NCI-H2107 (cell line): ENCODE measurements at places on chromosomes 2 and 18.
A peak's percentile ranks its signal among the peaks of the same experiment; 100 is the strongest.

- peak; percentile 48 for DNase-seq
Measured at GRCh38 chr18:9838144-9838877, 47.5 kb upstream of the TXNDC2 start.

- no peak for DNase-seq
Measured at GRCh38 chr18:58213440-58213839, 169.4 kb downstream of the NEDD4L start.

- no peak for DNase-seq
Measured at GRCh38 chr2:84894131-84894586, 11.3 kb upstream of the TMSB10 start.

- no peak for DNase-seq
Measured at GRCh38 chr2:238461491-238461890, 34.8 kb downstream of the ASB1 start.

DNA sequence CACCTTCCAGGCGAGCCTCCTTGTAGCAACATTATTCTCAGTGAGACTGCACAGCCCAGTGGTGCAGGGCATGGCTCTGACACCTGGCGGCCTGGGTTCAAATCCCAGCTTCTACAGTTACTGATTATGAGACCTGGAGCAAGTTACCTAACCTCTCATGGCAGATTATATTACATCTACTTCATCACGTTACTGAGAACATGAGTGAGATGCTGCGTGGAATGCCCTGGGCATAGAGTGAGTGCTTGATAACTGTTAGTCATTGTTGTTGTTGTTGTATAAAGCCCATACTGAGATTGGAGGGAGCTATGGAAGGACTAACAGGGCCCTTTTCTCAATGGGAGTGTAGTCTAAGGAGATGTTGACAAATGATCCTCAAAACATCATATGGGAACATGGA lies 18.7 kb downstream of the PLCD4 start:
- no peak for DNase-seq

- DNase-seq = no peak
Measured at GRCh38 chr2:96815326-96816126, 542 bp upstream of the CNNM3 start.

DNA sequence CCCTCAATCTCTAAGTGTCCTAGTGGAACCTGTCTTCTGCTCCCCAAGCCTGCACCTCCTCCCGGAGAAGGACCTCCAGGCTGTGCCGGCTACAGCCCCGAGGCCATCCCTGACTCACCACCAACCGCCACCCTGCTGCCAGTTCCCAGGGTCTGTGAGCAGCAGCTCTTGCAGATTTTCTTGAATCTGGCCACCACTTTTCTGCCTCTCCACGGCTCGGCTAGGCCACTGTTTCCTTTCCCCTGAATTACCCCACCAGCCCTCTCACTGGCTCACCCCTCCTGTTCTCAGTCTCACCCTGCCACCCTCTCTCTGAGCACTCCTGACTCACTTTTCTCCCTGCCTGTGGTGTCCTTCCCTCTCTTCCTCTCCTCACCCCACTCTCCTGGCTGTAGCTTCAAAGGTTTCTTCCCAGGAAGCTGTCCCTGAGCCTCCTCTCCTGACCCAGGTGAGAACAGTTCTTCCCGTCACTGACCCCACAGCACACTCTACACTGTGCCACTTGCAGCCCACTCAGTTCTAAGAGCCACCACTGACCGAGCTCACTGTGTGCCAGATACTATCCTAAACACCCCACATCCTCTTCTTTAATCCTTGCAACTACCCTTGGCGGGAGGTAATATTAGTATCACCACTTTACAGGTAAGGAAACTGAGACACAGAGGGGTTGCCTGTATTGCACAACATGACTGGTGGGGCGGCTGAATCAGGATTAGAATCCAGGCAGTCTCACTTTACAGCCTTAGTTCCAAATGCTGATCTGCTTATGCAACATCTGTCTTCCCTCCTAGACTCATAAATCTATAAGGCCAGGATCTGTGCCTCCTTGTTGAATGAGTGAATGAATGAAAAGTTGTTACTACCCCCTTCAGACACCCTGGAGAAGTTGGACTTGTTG lies 111.6 kb downstream of the SMAD7 start:
- DNase-seq = no peak

- no peak for DNase-seq
Measured at GRCh38 chr2:1550658-1551316, 137.5 kb downstream of the TPO start.

- DNase-seq = no peak
Measured at GRCh38 chr2:168052773-168053172, 194.6 kb downstream of the STK39 start.

- peak; percentile 20 for DNase-seq
Measured at GRCh38 chr2:99974275-99974674, 168.1 kb downstream of the AFF3 start.

DNA sequence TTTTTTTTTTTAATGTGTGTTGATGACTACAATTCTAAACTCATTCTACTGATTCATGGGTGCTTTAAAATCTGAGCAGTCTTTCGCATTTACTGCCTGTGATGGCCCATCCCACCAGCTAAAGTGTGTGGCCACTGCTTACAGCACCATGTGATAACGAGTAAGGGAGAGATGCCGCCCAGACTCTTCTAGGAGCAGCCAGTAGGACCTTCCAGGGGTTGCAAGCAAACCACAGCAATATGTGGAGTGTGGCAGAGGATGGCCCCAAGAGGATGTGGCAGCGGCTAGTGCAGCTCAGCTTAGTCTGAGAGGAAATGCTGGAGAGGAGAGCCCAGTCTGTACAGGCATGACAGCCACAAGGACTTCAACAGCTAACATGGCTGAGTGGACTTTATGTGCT lies 14.9 kb downstream of the IL1B start:
- no peak for DNase-seq
